ENCODE measurements at places on chromosomes 11 and 22.

GRCh38 chr11:62344210-62344609 lies 7.0 kb downstream of the ASRGL1 start:
- DNase-seq: no peak

DNA sequence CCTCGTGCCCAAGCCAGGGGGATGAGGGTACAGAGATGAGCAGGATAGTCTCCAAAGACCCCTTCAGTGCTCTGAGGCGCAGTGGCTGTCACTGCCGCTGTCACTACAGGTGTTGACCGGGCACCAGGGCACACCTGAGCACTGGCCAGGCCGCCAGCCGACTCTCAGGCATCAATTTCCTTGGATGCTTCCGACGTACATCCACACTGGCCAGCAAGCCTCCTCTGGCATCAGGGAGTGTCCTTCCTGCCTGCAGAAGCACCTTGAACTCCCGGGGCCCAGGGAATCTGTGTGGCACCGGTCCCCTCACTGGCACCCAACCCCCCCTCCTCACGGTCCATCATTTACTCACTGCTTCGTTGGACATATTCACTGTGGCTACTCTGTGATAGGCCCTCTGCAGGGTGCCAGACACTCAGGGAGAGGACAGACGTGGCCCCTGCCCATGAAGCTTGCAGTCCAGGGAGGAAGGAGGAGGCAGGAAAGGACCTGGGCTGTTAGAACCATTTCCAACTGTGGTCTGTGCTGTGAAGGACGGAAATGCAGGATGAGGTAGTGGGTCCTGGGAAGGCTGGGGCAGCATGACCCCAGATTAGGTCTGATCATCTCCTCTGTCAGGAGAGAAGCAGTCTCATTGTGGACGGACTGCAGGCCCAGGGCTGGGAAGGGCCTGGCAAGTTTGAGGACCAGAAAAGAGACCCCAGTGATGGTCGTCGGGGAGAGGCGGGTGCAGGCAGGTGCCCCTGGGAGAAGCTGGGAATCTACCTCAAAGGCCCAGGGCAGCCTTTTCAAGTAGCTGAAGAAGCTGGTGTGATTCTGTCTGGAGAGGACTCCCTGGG lies 46.3 kb upstream of the ANO1 start:
- no peak for DNase-seq

DNA sequence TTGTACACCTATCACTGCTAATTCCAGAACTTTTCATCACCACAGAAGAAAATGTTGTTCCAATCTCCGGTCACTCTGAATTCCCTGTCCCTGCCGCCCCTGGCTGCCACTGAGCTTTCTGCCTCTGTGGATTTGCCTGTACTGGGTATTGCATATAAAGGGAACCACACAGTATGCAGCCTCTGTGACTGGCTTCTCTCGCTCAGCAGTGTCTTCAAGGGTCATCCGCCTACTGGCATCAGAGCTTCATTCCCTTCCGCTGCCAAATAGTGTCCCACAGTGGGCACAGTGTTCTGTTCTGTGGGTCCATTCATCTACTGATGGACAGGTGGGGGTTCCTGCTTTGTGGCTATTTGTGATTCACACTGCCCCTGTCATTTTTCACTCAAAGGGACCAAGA lies 5.3 kb downstream of the DHCR7 start:
- no peak for DNase-seq

- DNase-seq: no peak
Observed at GRCh38 chr11:6650980-6651379, 4.6 kb downstream of the DCHS1 start.

- DNase-seq: no peak
Observed at GRCh38 chr11:125886997-125887372, 483 bp upstream of the HYLS1 start.

DNA sequence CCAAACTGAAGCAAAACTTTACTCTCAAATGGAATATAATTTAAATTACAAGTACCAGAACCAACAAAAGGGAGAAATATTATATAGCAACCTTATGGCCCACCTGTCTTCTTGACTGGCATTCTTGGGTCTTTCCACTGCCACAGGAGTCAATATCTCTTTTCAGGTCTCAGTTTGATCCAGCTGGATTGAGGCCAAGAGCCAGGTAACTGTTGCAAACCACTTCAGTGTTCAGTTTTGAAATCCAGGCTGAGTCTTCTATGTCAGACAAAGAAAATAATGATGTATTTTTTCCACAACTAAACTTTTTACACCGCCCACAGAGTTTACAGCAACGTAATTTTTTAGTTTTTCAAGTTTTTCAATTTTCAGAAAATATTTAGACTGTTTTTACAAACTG lies 648 bp downstream of the DLG2 start:
- DNase-seq: no peak

- no peak for DNase-seq
Observed at GRCh38 chr22:45972091-45972888, 4.7 kb downstream of the WNT7B start.

DNA sequence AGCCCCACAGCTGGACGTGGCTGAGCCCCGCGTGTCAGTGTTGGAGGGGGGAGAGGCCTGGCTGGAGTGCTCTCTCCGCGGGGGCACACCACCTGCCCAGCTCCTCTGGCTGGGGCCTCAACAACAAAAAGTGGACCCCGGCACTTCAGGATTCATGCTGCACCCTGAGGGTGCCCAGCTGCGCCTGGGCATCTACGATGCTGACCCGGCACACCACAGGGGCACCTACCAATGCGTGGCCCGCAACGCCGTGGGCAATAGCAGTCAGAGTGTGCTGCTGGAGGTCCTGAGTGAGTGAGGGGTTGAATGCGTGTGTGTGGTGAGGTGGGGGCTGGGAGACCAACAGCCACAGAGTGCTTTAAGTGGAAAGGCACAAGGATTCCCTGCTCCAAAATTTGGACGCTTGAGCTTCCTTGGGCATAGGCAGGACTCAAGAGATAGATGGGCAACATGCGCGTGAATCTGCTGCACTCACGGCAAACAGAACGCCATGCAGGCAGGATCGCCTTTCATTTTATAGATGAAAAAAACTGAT lies 7.6 kb downstream of the VSIG10L2 start:
- DNase-seq: no peak

DNA sequence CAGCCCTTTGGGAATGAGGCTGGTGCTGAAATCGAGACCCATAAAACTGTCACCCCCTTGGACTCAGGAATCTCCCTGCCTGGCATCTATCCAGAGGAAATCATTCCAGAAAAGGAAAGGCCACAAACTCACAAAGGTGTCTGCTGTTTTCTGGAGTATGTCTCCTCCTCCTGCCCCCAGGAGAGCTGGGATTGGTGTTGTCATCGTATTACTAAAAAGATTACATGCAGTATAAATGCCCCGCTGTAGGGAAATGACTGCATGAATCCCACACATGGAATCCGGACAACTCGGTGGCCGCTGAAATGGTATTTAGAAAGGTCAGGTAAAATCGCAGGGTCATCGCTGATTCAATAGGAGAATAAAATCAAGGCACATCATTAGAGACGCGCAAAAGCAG lies 18.9 kb upstream of the RFPL3 start:
- no peak for DNase-seq

DNA sequence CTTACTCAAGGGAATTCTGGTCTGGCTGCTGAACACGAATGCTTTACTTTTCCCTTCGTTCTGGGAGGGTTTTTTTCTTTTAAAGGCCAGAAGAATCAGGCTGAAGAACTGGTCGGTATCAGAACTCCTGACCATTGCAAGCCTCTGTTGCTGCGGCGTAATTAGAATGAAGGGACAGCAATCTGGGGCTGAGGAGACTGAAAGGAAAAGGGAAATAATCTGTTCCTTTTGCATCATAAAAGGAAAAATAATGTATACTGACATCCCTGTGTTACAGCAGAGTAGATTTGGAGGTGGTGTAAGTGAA lies 670 bp downstream of the SC5D start:
- no peak for DNase-seq

- DNase-seq: no peak
Observed at GRCh38 chr11:77778549-77778948, 42.0 kb downstream of the RSF1 start.

- DNase-seq: no peak
Observed at GRCh38 chr11:128260398-128260797, 327.0 kb downstream of the ETS1 start.

- no peak for DNase-seq
Observed at GRCh38 chr11:47511917-47512316, 41.0 kb downstream of the CELF1 start.

DNA sequence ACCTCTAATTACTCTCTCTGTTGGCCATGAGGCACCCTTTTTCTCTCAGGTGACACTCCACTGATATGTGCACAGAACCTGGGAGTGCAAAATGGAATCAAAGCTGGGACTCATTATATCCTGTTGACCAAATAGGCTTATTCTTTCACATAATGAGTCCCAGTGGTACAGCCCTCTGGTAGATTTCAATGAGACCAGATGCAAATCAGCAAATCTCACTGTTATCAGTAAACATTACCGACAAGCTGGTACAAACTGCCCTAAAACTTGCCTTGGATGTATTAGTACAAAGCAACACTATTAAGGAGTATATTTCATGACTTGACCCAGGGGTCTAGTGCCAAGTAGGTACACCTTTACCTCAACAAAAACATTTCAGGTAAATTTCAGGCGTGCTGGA lies 128.3 kb downstream of the DDX10 start:
- DNase-seq: no peak

DNA sequence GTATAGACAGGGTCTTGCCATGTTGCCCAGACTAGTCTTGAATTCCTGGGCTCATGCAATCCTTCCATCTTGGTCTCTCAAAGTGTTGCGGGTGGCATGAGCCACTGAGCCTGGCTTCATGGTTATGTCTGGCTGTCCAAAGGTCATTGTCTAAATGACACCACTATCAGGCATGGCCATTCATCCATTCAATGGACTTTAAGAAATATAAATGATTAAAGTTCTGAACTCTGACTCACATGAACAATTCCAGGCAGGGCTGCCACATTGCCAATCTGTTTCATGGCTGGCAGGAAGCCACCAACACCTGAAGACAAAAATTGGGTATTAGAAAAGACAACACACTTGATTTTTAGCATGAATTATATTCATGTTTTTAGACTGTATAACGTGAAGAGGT lies 4.1 kb downstream of the RTCB start:
- no peak for DNase-seq

GRCh38 chr22:23384431-23384830 lies 195.7 kb downstream of the IGLL1 start:
- no peak for DNase-seq

DNA sequence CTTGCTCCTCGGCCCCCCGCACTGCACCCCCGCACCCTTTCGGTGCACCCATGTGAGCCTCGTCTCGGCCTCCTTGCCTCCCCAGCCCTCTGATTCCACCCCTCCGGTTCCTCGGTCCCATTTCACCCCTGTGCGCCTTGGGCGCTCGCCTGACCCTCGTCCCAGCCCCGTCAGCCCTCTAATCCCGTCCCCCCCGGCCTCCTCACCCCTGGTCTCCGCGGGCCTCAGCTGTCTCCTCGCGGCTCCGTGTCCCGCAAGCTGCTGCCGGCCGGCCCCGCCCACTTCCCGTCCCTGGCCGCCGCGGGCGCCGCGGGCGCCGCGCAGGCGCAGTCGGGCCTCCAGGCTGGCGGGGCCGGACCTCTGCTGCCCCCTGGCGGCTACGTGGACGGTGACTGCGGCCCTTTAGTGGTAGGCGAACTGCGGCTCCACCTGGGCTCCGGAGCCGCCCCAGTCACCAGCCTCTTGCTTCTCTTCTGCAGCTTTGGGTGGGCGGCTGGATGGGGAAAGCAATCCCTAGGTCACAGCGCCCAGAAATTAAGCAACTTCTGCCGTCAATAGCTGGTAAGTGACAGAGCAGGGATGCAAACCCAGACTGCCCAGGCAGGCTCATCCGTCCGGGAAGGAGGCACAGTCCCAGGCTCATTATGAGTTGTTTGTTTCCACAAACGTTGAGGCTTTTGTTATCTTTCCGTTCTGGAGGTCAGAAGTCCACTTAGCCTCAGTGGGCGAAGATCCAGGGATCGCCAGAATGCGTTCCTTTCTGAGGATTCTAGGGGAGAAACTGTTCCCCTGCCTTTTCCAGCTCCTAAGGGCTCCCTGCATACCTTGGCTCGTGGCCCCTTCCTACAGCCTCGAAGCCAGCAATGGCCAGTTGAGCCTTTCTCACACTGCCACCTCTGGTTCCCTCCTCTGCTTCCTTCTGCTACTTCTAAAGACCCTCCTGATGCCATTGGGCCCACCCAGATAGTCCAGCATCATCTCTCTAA lies at the start of gene PPM1F:
Gene PPM1F, minus strand, starts transcription at position 263 of the 986 bp plus-strand sequence. CDS start 6,800 bp downstream, outside the sequence.
- DNase-seq: peak; percentile 91

- no peak for DNase-seq
Observed at GRCh38 chr11:93784935-93785360, 866 bp downstream of the MED17 start.

- DNase-seq: peak; percentile 27
Observed at GRCh38 chr22:48492366-48493320, 1335.0 kb downstream of the BRD1 start.

GRCh38 chr22:25712661-25713400 lies 29.2 kb upstream of the MYO18B start:
- DNase-seq: no peak

- DNase-seq: no peak
Observed at GRCh38 chr11:64614917-64615316, 23.9 kb downstream of the SLC22A12 start.

DNA sequence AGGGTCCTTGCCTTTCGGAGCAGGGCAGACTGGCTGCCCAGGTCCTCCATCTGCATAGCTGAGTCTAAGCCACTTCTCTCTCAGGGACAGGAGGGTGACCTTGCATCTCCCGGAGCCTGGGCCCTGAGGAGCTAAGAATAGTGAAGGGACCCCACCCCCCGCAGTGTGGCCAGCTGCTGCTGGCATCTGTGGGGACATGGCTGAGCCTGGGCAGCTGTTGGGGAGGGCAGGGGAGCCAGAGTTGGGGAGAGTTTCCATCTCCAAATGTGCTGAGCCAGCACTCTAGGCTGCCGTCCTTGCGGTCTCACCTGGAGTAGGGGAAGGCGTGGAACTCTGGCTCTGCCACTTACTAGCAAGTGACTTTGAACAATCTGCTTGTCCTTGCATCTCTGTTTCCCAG lies 34.8 kb upstream of the SHISAL1 start:
- DNase-seq: no peak

- no peak for DNase-seq
Observed at GRCh38 chr11:75076671-75077070, 20.0 kb downstream of the OR2AT4 start.

DNA sequence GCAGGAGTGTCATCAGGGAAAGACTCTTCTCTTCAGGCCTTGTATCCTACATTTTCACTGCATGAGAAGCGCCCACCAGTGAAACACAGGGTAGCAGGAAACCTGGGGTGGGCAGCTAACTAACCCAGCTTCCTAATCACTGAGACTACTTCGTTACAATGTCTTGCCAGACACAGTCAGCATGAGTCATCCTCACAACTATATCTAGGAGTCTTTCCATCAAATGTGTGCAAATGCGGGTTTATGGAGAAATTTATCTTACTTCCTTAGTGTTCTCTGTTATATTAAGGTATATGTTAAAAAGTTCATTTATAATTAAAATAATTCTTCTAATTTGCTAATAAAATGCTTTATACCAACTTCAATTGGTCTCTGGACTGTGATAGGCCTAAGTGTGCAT lies 79.9 kb upstream of the RAB1B start:
- DNase-seq: no peak

GRCh38 chr22:48097723-48098122 lies 1335.3 kb downstream of the TBC1D22A start:
- no peak for DNase-seq

- DNase-seq: no peak
Observed at GRCh38 chr11:92852229-92852628, 117.2 kb upstream of the MTNR1B start.
